ENCODE measurements at places on chromosomes 11 and 22. TPM values are rescaled to one million over a fixed set of nuclear protein-coding genes. Genes with fewer than 3 reads are reported as not detected.

The POU2AF1 gene
- 0.05 TPM for polyA plus RNA-seq

The GAL gene
- 1.6 TPM for polyA plus RNA-seq

The CATSPER1 gene
- polyA plus RNA-seq: 2.2 TPM

The P4HA3 gene
- polyA plus RNA-seq: 8.4 TPM

The SCGB2A2 gene
- not detected for polyA plus RNA-seq

The CCDC116 gene
- polyA plus RNA-seq: 0.28 TPM

The PHOX2A gene
- 75.6 TPM for polyA plus RNA-seq

The ZC3H12C gene
- 2.8 TPM for polyA plus RNA-seq

The TBX10 gene
- not detected for polyA plus RNA-seq

The TTC28 gene
- 5.8 TPM for polyA plus RNA-seq

The GPR83 gene
- 0.02 TPM for polyA plus RNA-seq

The MLC1 gene
- polyA plus RNA-seq: not detected

The CNTF gene
- polyA plus RNA-seq: 1.4 TPM

The PTPN5 gene
- not detected for polyA plus RNA-seq

The SYNGR1 gene
- 18.1 TPM for polyA plus RNA-seq

The PGAP2 gene
- 44.1 TPM for polyA plus RNA-seq

The TSPAN18 gene
- 1.3 TPM for polyA plus RNA-seq

The FADS1 gene
- polyA plus RNA-seq: 26.4 TPM

The BIK gene
- polyA plus RNA-seq: 0.66 TPM

The SCARF2 gene
- 49.0 TPM for polyA plus RNA-seq

The DHCR7 gene
- 21.4 TPM for polyA plus RNA-seq

The SLC22A9 gene
- not detected for polyA plus RNA-seq

The NEFH gene
- polyA plus RNA-seq: 3.5 TPM

Data from SK-N-SH (cell line).